Epithelial cell of esophagus (primary cell): ENCODE measurements at places on chromosomes 3 and 15.

DNA sequence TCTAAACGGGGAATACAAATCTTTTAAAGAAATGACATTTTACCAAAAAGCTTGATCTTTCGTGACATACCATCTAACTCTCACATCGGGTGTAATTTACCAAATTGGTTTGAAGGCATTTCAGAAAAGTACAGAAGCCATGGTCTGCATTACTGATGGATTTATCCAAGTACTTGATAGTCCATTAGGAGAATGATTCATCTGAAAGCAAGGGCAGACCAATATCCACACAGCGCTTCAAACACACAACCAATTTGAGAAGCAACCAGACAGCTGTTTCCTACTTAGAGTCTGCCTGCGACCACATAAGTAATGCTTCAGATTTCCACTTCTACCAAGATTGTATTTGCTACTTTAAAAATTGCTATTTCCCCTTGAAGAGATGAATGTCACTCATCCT lies 697.6 kb upstream of the ALCAM start:
- DNase-seq, result no peak

DNA sequence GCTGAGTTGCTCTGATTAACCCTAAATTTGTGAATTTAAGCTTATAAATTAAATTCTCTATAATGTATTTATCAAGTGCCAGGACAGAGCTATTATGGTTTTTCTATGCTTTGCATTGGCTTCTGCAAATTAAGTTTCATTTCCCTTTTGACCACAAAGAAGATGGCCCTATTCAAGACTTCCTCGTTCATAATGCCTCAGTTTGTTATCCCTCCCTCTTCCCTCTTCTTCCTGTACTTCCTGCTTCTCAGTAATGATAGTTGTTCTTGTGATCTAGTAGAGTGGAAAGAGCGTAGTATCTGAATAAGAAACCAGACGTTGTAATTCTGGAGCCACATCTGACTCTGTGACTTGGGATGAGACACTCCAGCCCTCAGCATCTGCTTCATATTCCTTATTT lies 118.7 kb downstream of the CACNA1D start:
- DNase-seq, result no peak

DNA sequence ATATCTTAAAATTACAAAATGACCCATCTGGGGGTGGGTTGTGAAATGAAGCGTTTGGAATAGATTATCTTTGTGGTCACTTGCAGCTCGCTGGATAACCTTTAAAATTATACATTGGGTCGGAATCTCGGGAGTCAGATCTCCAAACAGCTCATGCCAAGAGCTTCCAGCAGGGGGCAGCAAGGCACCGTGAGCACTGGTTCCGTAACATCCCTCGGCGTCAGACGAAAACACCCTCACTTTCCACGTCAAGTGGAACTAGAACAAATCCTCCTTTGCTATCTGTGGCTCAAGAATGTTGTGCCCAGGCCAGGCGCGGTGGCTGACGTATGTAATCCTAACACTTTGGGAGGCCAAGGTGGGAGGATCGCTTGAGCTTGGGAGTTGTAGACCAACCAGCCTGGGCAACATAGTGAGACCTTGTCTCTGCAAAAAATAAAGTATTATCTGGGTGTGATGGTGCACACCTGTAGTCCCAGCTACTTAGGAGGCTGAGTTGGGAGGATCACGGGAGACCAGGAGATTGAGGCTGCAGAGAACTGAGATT lies 31.1 kb downstream of the UMPS start:
- DNase-seq, result peak; percentile 70

DNA sequence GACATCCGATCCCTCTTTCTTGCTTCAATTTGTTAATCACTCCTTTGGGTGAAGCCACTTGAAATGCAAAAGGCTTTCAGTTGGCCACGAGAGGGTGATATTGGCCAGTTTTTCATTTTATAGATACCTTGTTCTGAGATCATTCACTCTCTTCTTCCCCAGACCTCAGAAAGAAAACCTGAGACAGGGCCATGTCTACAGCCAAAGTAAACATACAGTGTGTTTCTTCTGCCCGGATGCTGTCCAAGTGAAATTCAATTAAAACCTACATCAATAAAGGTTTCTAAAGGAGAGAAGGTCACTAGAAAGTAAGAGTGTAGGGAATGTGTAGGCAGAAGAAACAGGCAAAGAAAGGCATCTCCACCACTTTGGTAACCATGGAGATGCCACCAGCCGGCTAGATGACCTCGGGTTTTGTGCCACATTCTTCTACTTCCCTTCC lies 39.5 kb upstream of the FMN1 start:
- DNase-seq, result peak; percentile 74

- peak; percentile 11 for DNase-seq
These were observed 432 bp upstream of the RAD54L2 start for GRCh38 chr3:51538115-51538458.

- DNase-seq, result no peak
These were observed 162.8 kb upstream of the PEX5L start for GRCh38 chr3:180199417-180199995.

GRCh38 chr15:79007066-79007465 lies 62.2 kb upstream of the CTSH start:
- peak; percentile 47 for DNase-seq

- no peak for DNase-seq
These were observed 33.5 kb downstream of the FAM174B start for GRCh38 chr15:92621972-92622533.

DNA sequence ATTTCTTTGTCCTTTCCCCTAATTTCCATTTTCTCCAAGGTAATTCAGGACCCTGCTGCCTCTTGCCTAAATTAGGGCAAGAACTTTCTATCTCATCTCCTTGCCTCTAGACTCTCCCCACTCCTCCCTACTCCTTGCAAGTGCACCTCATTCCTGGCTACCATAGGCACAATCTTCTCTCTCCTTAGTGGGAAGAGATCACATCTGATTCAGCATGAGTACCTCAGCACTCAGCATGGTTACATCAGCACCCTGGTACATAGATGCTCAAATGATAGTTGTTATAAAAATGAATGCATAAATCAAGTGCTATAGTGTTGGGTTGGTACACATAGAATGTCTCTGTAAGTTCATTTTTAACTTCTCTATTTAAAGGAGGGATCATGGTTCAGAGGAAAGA lies 313.4 kb upstream of the RASGRP1 start:
- DNase-seq, result no peak

DNA sequence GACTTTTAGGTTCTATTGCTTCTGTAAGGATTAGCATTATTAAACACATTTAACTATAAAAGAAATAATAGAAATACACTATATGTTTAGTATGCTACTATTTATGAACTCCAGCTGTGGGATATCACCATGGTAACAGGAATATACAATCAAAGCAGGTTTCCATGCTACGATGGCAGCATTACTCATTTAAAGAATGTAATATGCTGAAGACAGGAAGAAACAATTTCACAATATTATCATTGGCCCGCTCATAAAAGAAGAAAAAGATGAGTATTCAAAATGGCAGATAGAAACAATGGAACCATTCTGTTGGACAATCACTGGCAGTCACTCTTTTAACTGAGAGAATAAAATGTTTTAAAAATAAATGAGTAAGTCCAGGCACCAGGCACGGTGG lies 153.4 kb downstream of the CBLB start:
- peak; percentile 55 for DNase-seq

DNA sequence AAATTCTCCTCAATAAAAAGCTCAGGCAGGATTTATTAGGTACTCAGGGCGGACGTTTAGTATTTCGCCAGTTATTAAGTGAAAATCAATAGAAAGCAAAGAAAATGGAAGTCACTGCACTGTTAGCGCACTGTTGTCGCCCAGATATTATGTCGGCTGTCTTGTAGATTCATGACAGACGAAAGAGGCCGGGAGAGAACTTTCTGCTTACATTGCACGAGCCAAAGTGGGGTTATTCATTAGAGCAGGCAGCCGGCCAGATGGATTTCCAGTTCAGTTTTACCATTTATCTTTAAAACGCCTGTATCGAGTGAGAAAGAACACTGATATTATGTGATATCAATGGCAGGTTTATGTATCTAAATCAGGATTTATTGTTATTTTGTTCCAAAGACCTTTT lies 866.0 kb upstream of the NR2F2 start:
- no peak for DNase-seq

GRCh38 chr3:34141841-34142337 lies 343.5 kb downstream of the PDCD6IP start:
- no peak for DNase-seq

- DNase-seq, result no peak
These were observed 749.9 kb downstream of the TBL1XR1 start for GRCh38 chr3:176447369-176447768.

- DNase-seq, result no peak
These were observed 56.6 kb downstream of the FBLN2 start for GRCh38 chr3:13605555-13605954.

DNA sequence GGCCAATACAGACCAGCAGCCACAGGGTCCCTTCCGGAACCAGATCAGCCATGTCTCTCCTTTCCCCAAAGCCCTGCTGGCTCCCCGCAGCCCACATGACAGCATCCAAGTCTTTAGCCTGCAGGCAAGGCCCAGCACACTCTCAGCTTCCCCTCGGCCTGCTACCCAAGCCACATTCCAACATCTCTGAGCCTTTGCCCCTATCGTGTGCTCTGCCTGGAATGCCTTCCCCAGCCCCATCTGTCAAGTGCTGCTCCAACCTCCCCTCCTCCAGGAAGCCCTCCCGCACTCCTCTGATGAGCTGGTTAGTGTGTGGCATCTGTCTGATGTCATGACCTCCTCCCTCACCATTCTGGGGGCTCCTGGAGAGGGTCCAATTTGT lies 8.5 kb downstream of the PLXND1 start:
- DNase-seq, result no peak

DNA sequence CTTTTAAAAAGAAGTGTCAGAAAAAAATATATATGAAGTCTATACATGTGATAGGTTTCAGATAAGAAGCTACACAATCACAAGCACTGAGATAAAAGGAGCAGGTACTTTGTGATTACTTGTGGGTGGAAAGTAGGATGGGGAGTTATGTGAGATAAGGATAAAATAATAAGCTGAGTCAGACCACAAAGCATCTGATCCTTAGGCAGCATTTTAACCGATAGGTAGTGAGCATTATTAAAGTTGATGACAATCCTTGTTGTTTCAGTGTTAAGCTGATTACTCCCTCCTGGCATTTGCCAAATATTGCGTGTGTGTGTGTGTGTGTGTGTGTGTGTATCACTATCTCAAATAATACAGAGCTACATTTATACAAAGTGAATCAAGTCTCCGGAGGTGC lies 483.1 kb downstream of the NAALADL2 start:
- no peak for DNase-seq

- no peak for DNase-seq
These were observed 47.6 kb downstream of the GAP43 start for GRCh38 chr3:115670911-115671310.

DNA sequence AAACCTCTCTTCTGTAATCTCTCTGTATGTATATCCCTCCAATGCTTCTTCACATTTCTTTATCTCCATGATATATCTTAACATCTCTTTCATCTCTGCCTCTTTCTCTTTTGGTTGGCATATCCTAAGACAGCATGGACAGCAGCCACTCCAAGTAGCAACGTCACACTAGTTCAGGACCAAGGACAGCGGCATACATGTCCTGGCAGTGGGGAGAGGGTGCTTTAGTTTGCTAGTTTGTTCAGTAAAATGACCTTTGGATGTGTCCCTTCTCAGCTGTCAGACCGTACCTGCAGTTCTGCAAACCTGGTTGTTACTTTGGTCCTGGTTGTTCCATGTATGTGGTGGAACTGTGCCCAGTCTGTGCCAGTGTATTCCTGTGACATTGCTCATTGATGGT lies 225.6 kb upstream of the ROPN1 start:
- peak; percentile 86 for DNase-seq

DNA sequence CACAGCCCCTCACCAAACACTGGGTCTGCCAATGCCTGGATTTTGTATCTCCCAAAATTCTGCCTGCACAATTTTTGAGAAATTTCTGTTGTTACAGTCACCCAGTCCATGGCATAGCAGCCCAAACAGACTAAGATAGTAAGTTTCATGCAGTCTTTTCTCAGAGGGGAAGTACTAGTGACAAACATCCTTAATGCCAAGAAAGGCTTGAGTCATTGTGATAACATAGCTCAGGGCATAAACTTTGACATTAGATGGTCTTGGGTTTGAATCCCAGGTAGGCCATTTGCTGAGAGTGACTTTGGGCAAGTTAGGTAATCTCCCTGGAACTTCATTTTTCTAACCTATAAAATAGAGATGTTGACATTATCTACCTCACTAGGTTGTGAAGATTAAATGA lies 36.1 kb upstream of the PFN2 start:
- no peak for DNase-seq

GRCh38 chr3:107294117-107294516 lies 83.1 kb upstream of the CCDC54 start:
- no peak for DNase-seq

DNA sequence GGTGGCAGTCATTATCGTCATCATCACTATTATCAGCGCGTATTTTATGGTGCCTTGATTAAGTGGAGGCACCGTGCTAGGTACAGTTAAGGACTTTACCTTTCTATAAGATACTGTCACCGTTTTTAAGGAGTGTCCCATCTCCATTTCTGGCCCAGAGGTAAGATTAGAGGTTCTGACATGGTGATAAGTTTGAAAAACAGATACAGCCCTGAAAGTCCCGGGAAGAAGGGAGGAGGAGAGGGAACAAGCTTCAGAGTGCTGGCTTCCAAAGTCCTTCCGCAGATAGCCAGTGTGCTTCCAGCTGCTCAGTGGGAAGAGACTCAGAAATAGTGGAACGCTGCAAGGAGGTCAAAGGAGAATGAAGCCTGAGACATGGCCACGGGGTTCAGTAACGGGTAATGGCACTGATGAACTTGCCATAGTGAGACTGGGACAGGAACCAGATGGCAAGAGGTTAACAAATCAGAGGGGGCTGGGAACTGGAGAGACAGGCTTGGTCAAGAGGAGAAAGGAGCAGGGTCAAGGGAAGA lies 9.1 kb upstream of the TM4SF4 start:
- DNase-seq, result no peak

DNA sequence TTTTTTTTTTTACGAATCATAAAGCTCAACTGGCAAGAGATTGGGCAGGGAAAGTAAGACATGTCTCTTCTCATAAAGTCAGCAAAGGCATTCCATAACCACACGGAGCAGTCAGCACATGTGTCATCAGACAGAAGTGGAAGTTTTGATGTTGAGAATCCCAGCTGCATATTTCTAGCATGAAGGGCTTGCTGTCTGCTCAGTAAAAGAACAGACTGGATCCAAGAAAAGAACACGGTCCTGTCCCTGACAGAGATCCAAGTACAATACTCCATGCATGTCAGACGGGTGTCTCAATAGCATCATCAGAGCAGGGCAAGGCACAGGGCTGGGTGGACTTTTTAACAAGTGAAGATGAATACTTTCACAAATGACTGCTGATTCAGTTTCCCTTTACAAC lies 38.2 kb downstream of the ABI3BP start:
- DNase-seq, result peak; percentile 91

DNA sequence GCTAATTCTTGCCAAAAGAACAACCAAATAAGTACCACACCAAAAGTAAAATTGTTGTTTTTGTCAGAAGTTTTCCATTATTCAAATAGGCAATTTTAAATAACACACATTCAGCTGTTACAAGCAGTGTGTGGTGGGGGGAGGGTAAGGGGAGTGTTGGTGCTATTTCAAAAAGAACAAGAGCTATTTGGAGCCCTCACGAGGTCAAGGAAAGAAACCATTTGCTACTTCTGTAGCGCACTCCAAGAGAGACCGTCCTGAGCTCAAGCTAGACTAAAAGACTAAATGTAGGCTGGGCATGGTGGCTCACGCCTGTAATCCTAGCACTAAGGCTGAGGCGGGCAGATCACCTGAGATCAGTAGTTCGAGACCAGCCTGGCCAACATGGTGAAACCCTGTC lies 21.2 kb upstream of the IGF2BP2 start:
- no peak for DNase-seq

- no peak for DNase-seq
These were observed 337.3 kb upstream of the ARHGEF26 start for GRCh38 chr3:153783741-153784480.

- no peak for DNase-seq
These were observed 47.2 kb downstream of the PPARG start for GRCh38 chr3:12336099-12336498.
